Cardiac muscle cell (in vitro differentiated cells and primary cell): ENCODE measurements at places on chromosomes 3 and 15. TPM values are rescaled to one million over a fixed set of nuclear protein-coding genes. Genes with fewer than 3 reads are reported as not detected.
A peak's percentile ranks its signal among the peaks of the same experiment; 100 is the strongest.

DNA sequence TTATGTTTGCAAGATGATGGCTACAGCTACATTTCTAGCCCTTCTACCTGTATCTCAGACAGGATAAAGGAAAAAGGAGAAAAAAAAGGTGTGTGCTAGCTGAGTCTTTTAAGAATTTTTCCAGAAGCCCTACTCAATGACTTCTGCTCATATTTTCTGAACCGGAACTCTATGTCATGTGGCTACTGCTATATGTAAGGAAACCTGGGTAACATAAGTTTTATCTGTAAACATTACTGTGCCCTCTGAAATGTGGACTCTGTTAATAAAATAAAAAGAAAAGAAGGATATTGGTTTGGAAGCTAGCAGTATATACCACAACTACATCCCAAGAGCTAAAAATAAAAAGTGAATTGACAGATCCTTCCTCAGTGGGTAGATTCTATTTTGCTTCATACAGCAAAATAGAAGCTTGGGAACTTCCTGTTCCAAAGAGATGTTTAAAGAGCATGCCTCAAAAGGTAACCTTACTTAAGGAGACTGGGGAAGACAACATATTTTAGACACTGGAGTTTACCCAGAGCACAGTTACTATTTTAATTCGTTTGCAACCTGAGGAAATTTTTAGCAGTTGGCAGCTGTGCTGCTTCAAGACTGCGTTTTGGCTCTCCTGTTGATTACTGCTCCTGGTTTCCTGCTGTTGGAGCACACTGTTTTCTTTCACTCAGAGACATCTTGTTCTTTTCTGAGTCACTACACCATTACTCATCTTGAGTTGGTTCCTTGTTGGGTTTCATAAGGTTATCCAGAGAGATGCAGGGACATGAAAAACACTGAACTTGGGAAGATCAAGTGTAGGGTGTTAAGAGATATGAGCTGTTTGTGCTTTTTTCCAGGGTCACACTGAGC, 280.7 kb downstream of the NFKBIZ start:
- DNase-seq, result no peak

DNA sequence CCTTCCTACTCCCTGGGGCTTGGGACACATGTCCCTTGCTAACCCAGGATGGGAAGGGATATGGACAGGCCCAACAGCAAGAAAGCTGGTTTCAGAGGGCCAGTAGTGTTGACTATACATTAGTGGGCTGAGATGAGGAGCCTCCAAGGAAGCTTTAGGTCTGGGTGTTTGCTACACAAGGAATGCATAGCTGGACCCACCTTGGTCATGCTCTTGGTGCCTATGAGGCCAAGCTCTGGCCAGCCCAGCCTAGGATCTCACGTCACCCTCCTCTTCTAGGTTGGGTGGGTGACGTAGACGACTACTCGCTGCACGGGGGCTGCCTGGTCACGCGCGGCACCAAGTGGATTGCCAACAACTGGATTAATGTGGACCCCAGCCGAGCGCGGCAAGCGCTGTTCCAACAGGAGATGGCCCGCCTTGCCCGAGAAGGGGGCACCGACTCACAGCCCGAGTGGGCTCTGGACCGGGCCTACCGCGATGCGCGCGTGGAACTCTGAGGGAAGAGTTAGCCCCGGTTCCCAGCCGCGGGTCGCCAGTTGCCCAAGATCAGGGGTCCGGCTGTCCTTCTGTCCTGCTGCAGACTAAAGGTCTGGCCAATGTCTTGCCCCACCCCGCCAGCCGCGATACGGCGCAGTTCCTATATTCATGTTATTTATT, 653 bp upstream of the WDR6 start:
- DNase-seq, result peak; percentile 72

DNA sequence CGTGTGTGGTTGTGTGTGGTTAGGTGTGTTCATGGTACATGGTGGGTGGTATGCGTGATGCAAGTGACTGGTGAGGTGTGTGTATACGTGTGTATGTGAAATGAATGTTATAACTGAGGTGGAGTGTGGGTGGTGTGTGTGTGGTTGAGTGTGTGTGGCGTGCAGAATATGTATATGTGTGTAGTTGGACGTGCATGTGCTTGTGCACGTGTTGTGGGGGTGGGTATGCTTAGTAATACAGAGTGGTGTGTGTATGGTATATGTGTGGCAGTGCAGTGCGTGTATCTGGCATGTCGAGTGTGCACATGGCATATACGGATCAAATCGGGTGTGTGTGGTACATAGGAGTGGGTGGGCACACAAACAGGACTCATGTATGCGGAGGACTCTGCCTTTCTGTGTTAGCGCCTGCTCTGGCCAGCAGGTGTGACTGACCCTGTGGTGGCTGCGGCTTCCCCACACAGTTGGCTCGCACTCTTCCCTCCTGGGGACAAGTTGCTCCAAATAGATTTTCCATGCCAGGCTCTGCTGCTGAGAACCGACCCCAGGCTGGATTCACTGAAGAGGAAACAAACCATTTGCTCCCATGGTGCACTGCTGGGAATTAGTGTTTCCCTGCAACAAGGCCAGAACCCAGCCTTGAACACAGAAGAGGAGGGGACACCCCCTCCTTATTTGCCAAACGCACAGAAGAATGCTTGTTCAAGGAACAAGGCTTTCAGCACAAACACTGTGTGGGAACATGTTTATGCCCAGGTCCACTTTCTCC, 1.2 kb upstream of the C3orf70 start:
- DNase-seq, result no peak

OCA2 gene
- total RNA-seq, result 0.56 and 0.63 TPM in 2 replicates
